ENCODE measurements at places on chromosomes 5 and 9.

GRCh38 chr5:14471507-14471906, 110.1 kb upstream of the OTULINL start:
- DNase-seq: no peak

DNA sequence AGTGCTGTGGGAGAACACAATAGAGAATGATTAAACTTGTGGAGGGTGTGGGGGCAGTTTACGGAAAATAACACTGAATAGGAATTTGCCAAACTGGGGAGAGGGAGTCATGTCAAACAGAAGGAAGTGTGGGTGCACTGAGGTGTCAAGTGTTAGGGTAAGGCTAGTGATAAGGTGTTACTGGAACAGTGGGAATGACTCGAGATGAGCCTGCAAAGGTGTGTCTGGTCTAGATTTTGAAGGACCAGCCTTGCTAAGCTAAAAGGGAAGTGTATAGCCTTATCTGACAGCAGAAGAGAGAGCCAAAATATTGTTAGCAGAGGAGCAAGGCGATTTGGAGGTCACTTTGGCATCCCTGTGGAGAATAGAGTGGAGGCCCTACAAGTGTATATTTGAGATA, 4.2 kb downstream of the CNOT6 start:
- DNase-seq: no peak

- DNase-seq: no peak
Measured at GRCh38 chr9:73200694-73201452, 49.2 kb downstream of the ANXA1 start.

- no peak for DNase-seq
Measured at GRCh38 chr5:16600946-16601345, 15.9 kb downstream of the RETREG1 start.

DNA sequence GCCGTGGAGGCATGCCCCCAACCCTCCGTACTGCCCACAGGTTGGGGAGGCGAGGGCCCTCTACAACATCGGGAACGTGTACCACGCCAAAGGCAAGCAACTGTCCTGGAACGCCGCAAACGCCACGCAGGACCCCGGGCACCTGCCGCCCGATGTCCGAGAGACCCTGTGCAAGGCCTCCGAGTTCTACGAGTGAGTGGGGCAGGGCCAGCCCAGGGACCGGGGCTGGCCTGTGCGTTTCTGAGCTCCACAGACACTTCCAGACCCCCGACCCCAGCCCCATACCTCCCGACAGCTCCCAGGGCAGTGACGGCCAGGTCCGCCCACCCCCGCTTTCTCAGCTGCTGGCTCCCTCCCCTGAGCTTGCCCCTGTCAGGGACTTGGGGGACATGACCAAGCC, 9.5 kb downstream of the GPSM1 start:
- no peak for DNase-seq

GRCh38 chr9:98117984-98118639, 910 bp downstream of the TRIM14 start:
- DNase-seq: peak; percentile 23

DNA sequence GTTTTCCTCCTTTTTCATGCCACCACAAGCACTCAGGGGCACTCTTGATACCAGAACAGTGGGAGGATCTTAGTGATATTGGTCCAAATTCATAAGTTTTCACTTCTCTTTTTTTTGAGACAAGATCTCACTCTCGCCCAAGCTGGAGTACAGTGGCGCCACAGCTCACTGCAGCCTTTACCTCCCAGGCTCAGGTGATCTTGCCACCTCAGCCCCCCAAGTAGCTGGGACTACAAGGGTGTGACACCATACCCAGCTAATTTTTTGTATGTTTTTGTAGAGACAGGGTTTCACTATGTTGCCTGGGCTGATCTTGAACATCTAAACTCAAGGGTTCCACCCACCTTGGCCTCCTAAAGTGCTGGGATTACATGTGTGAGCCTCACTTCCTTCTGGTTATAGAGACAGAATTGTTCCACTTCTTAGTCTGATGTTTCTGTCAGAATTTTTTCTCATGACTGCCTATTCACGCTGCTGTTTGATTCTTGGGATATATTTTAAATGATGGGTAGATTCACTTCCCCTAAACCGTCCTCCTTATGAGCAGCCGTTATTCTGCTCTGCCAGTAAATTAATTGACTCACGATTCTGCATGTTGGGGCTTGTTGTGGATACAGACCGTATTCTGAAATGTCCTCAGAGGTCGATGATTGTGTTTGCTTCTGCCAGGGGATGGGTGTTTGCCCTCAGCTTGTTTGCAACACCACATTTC, 30.8 kb downstream of the MTAP start:
- DNase-seq: no peak

DNA sequence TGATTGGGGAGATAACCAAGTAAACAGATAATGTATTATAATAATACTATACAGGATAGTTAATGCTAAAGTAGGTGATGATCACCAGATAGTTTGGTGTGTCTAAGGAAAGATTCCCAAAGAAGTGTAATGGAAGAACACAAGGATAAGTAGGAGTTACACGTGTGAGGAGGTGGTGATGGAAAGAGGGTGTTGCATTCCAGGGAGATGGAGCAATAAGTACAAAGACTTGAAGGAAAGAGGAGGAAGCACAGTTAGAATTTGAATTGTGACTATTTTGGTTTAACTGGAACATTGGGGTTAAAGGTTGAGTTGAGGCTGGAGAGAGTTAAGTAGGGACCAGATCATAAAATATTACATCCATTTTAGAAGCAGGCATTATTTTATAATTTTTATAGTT, 76.9 kb downstream of the IPO11 start:
- DNase-seq: no peak

GRCh38 chr9:123684393-123685149, 245.4 kb downstream of the DENND1A start:
- no peak for DNase-seq

- no peak for DNase-seq
Measured at GRCh38 chr5:40397976-40398375, 281.7 kb upstream of the PTGER4 start.

DNA sequence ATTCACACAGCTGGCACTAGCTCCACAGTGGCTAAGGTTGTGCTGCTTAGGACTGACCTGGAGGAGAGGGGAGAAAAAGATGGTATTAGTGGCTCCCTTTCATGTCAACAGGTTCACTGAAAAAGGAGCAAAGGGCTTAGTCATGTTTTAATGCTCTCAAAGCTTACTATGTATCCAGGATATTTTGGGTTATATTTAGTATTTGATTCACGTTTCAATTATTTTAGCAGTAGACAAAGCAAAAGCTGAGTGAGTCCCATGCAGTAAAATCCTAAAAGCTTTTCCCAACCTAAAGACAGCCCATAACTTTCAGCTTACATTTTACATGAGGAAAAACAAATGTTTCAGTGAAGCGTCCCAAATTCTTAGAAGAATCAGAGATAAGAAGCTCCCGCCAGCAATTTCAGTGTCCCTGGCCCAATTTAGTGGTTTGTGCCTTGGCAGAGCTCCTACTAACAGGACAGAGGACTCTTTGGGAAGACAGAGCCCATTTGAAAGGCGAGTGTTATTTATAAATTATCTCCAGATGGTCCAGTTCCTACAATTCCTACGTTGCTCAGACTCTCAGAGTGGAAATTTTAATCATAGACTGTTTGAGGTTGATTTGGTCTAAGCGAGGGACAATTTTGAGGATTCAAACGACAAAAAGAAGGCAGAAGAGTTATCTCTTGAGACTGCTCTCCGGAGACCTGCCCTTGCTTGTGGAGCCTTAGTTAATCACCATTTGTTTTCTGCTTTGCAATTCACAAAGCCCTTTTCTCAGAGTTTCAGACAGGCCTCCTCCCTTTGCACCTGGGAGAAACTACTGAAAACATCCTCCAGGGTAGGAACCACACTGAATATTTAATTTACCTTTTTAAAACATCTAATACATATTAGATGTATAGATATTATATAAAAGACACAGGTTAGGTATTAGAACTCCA, 225.0 kb upstream of the ANKRD55 start:
- no peak for DNase-seq

- DNase-seq: no peak
Measured at GRCh38 chr5:61123145-61123544, 39.1 kb downstream of the SMIM15 start.

DNA sequence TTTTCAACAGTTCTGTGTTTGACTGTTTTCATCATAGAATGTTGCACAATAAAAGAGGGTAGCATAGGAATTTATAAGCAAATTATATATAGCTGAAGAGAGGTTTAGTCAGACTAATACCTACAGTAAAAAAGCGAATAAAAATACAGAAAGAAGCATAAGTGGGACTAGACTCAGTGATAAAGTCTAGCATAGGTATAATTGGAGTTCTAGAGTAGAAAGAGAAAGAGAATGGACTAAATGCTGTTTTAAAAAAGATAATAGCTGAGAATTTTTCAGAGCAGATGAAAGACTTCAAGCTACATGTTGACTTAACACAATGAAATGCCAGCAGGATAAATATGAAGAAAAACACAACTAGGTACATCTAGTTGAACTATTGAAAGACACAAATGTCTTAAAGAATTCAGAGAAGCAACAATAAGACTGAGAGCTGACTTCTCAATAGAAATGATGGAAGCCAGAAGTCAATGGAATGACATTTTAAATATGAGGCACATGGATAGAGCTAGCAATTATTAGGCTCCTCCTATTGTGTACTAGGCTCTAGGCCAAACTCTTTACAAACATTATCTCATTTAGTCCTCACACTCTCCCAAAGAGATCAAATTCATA, 573.9 kb downstream of the ZNF608 start:
- no peak for DNase-seq

GRCh38 chr5:104659497-104659896, 1096.9 kb upstream of the NUDT12 start:
- DNase-seq: no peak

DNA sequence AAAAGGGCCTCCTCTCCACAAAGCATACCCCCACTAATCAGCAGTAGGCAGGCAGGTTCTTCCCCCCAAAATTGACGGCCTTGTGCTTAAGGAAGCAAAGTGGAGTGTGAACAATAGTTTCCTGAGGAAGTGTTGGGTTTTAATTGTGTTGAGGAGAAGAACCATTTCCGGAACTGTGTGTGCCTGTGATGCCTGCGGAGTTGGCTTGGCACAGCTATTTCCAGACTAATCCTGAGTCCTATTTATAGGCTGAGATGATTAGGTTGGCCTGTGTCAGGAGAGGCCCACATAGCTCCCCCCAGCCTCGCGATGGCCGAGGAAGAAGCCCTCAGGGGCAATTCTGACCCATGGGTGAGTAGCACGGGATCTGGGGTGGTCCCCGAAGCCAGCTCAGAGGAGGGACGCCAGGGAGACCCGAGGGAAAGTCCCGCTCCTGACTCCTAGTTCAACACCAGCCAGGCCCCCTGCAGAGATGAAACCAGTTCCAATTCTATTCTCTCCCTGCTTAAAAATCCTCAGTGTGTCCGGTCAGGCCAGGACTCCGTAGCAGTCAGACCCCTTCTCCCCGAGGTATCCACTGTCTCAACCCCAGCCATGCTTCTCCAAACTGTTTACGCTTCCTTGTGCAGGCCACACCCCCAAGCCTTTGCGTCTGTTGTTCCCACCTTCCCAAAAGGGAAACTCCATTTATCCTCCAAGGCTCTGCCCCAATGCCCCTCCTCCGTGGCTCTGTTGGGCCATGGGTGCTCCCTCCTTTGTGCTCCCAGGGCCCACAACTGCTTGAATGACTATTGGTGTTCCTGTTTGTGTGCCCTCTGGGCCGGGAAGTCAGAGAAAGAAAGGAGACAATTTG, 18.1 kb downstream of the GSN start:
- no peak for DNase-seq

GRCh38 chr5:141637123-141637766, 448 bp downstream of the RELL2 start:
- peak; percentile 56 for DNase-seq

- no peak for DNase-seq
Measured at GRCh38 chr5:86838083-86838482, 220.3 kb downstream of the COX7C start.

GRCh38 chr5:5688194-5688924, 265.9 kb downstream of the ICE1 start:
- DNase-seq: no peak

GRCh38 chr5:133508845-133509741, 103.2 kb downstream of the FSTL4 start:
- DNase-seq: no peak

DNA sequence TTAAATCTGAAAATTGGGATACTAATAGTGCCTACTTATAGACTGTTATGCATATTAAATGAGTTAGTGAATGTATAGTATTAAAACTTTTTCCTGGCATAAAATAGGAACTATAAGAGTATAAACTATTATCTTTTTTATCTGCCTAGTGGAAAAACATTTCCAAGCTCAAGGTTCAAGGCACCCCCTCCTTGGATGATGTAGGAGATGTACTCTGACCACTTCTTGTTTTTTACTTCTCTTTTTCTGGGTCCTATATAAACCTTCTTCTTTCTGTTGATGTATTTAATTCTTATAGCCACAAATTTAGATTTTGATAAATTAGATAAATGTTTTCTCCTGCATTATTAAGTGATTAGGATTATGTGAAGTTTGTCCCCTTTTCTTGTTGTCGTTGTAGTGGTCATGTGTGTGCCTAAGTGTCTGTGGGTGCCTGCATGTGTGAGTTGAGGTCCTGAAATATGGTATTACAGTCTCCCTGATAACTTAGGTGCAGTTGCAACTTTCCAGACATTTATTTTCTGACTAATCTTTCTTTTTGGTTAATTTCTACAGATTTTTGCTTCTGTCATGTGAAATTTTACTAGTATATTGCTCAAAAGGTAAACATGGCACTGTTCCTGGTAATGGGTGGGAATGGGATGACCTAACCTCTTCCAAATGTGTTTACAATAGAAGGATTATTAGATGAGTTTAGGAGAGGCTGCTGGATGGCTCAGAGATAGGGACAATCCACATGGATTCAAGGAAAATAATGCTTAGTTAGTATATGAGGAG, 160.8 kb upstream of the CDKN2B start:
- no peak for DNase-seq

- DNase-seq: no peak
Measured at GRCh38 chr9:85420750-85421149, 321.0 kb downstream of the AGTPBP1 start.

Measured in stimulated activated CD4-positive, alpha-beta T cell treated with anti-CD3 and anti-CD28 coated beads, Interleukin-12 subunit alpha, Interleukin-12 subunit beta, amount 100 ng/mL, for 4 hours (primary cell).